ENCODE measurements at places on chromosomes 13 and 19. TPM values are rescaled to one million over a fixed set of nuclear protein-coding genes. Genes with fewer than 3 reads are reported as not detected.

GRCh38 chr19:7013678-7014077 lies 7.6 kb downstream of the MBD3L2B start:
- H3K27ac ChIP-seq = no peak overlapping the region
- H3K27me3 ChIP-seq = peaks cover 13% of the 10 kb centered on the region
- no peak overlapping the region for H3K4me3 ChIP-seq
- no peaks in the 10 kb centered on the region for H3K36me3 ChIP-seq
- no peaks in the 10 kb centered on the region for H3K4me1 ChIP-seq
- peak; percentile 84 for DNase-seq

GRCh38 chr19:50791594-50792271 lies 1.5 kb downstream of the ACP4 start:
- H3K4me1 ChIP-seq = no peaks in the 10 kb centered on the region
- no peak overlapping the region for H3K4me3 ChIP-seq
- peaks cover 1% of the 10 kb centered on the region for H3K36me3 ChIP-seq
- H3K27me3 ChIP-seq = no peaks in the 10 kb centered on the region
- H3K27ac ChIP-seq = no peak overlapping the region

The CCL25 gene
- not detected for total RNA-seq

DNA sequence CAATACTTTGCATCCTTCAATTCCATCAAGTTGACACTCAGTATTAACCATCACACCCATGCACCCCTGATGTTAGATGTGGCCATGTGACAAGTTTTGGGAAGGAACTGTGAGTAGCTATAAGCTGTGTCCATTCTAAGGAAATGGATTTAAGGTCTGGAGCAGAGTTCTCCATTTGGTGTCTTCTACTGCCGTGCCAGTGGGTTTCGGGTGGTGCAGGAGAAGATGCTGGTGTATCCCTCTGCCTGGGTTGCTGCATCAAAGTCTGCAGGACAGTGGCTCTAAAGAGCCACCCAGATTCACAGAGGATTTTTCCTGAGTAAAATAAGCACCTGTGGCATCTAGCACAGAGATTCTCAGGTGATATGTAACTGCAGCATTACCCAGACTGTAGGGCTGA lies 105.7 kb upstream of the IRS2 start:
- H3K27ac ChIP-seq = no peak overlapping the region
- H3K36me3 ChIP-seq = no peaks in the 10 kb centered on the region
- no peaks in the 10 kb centered on the region for H3K4me1 ChIP-seq
- DNase-seq = no peak
- no peaks in the 10 kb centered on the region for H3K27me3 ChIP-seq

DNA sequence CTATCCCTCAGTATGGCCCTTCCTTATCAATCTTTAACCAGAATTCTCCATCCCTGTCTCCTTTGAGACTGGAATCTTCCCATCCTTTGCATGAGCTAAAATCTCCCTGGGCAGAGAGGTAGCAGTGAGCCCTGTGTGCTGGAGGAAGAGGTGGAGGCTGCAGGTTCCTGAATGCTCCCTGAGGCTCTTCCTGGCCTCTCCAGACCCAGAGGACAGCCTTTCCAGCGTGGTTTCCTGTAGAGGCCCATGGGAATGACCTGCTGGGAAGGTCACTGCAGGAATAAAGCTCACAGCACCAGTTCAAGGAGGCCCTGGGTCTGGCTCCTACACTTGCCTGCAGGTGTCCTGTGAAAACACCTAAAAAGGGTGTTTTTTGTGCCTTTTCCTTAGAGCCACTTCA lies 4.6 kb downstream of the OR10H2 start:
- H3K27ac ChIP-seq = no peak overlapping the region
- no peak for DNase-seq
- no peaks in the 10 kb centered on the region for H3K36me3 ChIP-seq
- peaks cover 31% of the 10 kb centered on the region for H3K27me3 ChIP-seq
